WTC11 (cell line): ENCODE measurements at places on chromosomes 7 and 10.

- H3K36me3 ChIP-seq, result no peaks in the 10 kb centered on the region
- no peaks in the 10 kb centered on the region; the same call in 1 of the 2 replicates for H3K27me3 ChIP-seq
Observed at GRCh38 chr10:11546581-11546980, 64.9 kb downstream of the USP6NL start.

GRCh38 chr7:101644879-101645278, 15.8 kb upstream of the MYL10 start:
- H3K4me1 ChIP-seq, result peaks cover 11% of the 10 kb centered on the region
- H3K4me3 ChIP-seq, result no peak overlapping the region
- no peak overlapping the region for H3K27ac ChIP-seq
- H3K27me3 ChIP-seq, result no peaks in the 10 kb centered on the region

DNA sequence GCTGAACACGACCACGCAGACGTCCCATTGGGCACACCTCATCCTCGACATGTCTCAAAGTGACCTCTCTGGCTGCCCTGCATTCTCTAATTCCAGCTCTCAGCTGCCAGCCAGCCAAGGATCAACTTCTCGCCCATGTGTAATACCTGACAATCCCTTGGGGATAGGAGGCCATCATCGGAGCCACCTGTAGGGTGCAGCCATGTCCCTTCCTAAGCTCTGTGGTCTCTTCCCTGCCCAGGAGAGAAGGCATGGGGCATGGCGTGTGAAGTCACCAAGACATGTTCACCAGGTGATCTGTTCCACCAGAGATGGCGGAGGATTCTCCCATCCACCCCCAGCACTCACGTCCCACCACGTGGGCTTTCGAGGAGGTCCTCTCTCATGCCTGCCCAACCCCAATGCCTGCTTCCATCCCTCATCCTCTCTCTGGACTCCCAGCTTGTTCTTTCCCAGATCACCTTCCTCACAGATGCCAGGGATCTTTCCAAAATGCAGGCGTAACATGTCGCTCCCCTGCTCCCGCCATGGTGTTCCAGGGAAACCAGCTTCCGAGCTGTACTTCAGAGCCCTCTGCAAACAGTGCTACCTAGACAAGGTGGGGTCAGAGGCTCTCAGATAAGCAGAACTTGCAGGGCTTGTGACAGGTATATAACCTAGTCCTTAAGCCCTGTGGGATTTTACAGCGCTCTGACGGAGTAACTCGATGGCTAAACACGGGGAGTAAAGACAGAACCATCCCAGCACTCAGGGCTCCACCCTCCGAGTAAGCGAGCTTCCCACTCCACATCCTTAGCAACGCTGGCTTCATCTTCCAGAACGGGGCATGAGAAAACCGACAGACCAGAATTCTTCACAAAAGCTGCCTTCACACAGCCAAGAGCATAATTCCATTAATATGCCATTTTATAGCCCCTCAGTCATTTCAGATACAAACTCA, 41.1 kb downstream of the BRI3 start:
- no peak overlapping the region for H3K4me3 ChIP-seq
- no peaks in the 10 kb centered on the region for H3K27me3 ChIP-seq
- DNase-seq, result no peak
- peaks cover 9% of the 10 kb centered on the region for H3K36me3 ChIP-seq
- H3K27ac ChIP-seq, result peak overlapping the region; percentile 96

- DNase-seq, result no peak
- H3K4me1 ChIP-seq, result no peaks in the 10 kb centered on the region
- H3K4me3 ChIP-seq, result no peak overlapping the region
- no peaks in the 10 kb centered on the region for H3K36me3 ChIP-seq
- H3K27me3 ChIP-seq, result no peaks in the 10 kb centered on the region
- H3K27ac ChIP-seq, result no peak overlapping the region
Observed at GRCh38 chr10:91708174-91708861, 75.4 kb upstream of the PPP1R3C start.

GRCh38 chr10:11793762-11794479, 29.2 kb upstream of the PROSER2 start:
- H3K36me3 ChIP-seq, result peaks cover 7% of the 10 kb centered on the region
- H3K4me1 ChIP-seq, result peaks cover 19% of the 10 kb centered on the region
- no peak overlapping the region for H3K4me3 ChIP-seq
- H3K27me3 ChIP-seq, result no peaks in the 10 kb centered on the region
- no peak overlapping the region for H3K27ac ChIP-seq

DNA sequence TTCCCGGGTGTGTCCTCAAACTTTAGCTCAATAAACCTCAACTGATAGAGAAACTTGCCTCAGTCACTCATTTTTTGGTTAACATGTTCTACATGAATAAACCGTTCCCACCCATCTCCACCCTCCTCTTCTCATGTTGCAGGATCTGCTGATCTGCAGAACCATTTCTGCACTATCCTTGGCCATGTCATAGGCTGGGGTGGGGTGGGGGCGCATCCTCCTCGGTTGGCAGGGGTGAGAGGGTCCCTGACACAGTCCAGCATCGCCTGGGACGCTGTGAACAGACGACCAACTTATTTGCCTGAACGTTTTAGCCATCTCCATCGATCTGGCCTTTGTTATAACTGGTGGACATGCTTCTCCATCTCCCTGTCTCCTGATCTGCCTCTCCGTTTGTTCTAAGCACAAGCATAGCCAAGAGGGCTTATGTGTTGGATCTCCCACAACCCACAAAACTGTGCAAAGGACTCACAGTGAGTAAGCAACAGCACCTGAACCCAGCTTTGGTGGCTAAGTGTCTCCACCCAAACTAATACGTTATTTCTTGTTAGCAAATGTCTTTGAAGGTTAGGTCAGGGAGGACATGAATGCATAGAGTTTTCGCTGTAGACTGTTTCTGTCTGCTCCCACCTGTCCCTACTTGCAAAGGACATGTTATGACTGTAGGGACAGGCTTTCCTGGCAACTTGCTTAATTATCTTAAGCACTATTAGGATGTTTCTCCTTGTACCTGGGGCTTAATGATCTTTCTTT, 51.7 kb downstream of the PRKCQ start:
- H3K36me3 ChIP-seq, result no peaks in the 10 kb centered on the region
- no peaks in the 10 kb centered on the region for H3K27me3 ChIP-seq
- H3K4me1 ChIP-seq, result peaks cover 12% of the 10 kb centered on the region
- DNase-seq, result no peak
- no peak overlapping the region for H3K4me3 ChIP-seq
